ENCODE measurements at places on chromosomes 5 and 9. TPM values are rescaled to one million over a fixed set of nuclear protein-coding genes. Genes with fewer than 3 reads are reported as not detected.

The RNF180 gene
- polyA plus RNA-seq: 0.65 TPM

The INSL4 gene
- not detected for polyA plus RNA-seq

The MYO10 gene
- 32.3 TPM for polyA plus RNA-seq

The LVRN gene
- 4.9 TPM for polyA plus RNA-seq

The IL17B gene
- 201 TPM for polyA plus RNA-seq

The LRRC70 gene
- polyA plus RNA-seq: 4.4 TPM

Data from muscle of leg (tissue), 16 donors.